ENCODE measurements at places on chromosomes 4 and X.

- no peak for DNase-seq
These were observed 57.6 kb upstream of the PPP2R3B start for GRCh38 chrX:444305-444704.

DNA sequence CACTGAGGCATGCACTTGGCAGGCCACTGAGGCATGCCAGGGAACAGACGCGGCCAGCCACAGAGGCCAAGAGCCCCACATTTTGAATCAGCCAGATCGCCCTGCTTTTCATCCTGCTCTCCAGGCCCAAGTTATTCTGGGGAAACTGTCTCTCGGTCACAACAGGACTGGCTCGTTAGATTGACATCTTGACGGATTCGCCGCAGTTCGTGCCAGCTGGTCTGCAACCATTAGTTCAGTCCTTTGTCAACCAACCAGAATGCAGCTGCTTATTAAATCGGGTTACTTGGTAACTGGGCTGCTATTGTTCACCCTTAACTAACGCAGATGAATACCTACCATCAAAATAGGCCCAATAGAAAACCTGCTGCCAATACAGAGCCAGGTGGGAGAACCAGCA, 16.7 kb downstream of the CLDN34 start:
- DNase-seq, result no peak

DNA sequence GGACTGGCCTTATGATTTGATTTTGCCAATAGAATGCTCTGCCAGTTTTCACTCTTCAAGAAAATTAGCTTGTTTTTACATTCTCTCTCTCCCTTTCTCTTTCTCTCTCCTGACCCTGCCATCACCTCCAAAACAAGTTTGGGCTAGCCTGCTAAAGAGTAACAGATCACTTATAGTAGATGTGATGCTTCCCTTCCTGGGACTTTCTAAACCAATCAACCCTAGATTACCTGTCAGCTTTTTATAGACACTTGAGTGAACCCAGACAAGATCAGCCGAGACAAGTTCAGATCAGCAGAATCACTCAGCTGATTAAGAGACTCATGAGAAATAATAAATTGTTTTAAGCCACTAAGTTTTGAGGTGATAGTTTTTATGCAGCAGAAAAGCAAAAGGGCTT, 521.2 kb downstream of the ANKRD50 start:
- no peak for DNase-seq

DNA sequence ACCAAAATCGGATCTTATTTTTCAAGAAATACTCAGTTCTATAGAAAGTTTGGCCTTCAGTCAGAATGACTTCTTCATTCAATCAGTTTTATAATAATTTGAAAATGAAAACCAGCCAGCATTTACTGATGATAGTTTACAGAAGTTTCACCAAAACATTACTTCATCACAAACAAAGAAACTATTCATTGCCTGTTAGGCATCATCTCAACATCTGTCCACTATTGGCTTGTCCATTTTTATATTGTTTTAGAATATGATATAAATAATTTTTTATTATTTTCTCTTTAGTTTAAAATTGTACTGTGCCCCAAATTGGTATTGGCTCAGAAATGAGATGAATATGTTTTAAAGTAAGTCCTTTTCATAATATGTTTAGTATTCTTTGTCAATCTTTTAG, 38.4 kb downstream of the FAT4 start:
- DNase-seq, result no peak

DNA sequence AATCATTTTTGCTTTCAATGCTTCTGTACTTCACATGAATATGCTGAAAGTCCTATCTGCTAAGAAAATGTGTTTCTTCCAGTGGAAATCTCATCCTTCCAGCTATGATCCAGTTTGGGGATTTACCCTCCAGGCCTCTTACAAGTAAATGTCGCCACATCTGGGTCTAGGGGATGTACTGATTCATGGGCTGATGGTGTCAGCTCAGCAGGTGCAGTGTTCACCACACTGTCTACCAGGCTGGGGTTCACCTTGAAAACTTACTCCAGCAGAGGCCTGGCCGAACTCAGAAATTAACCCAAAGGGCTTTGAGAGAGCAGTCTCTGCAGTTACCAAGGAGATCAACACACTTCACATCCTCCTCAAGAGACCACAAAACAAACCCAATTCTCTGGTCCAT, 154.3 kb downstream of the TSPAN5 start:
- DNase-seq, result no peak

GRCh38 chr4:107719207-107719921, 670 bp downstream of the PAPSS1 start:
- DNase-seq, result no peak

DNA sequence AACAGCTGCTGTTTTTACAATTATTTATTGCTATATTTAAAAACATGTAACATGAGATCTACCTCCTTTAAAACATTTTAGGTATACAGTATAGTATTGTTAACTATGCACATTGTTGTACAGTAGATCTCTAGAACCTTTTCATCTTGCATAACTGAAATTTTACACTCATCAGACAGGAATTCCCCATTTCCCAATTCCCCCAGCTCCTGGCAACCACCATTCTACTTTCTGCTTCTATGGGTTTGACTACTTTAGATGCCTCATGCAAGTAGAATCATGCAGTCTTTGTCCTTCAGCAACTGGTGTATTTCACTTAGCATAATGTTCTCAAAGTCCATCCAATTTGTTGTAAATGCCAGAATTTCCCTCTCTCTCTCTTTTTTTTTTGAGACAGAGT, 9.7 kb upstream of the LSM6 start:
- no peak for DNase-seq

DNA sequence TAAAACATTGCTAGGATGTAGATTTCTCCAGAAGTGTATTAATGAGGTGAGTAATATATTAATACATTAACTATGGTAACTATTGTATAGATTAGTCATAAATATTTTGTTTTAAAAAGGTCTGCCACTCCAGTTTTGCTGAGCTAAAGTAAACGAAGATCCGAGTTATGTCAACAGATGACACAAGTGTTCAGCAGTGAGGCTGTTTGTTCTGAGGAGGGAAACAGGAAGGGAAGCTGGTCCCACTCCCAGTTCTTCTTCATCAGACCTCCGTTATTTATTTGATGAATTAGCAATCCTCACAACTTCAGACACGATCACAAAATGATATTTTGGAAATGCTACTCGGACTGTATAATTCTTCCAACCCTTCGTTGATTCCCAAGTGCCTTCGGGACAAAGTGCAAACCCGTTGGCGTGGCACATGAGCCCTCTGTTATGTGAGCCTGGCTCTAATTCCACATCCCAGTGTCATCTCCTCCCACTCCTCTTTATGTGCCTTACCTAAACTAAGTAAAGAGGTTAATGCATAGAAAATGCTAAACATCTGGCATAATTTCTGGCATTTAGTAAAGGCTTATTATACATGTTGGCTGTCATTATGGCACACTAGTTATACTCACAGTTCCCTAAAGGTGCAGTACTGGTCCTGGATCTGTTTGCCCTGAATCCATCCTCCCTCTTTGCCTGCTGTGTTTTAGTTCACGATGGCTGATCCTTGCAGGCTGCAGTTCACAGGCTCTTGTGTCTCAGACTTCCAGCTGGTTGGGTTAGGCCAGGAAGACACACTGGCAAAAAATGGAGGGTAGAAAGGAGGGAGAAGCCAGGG, 190.6 kb upstream of the LNX1 start:
- no peak for DNase-seq

DNA sequence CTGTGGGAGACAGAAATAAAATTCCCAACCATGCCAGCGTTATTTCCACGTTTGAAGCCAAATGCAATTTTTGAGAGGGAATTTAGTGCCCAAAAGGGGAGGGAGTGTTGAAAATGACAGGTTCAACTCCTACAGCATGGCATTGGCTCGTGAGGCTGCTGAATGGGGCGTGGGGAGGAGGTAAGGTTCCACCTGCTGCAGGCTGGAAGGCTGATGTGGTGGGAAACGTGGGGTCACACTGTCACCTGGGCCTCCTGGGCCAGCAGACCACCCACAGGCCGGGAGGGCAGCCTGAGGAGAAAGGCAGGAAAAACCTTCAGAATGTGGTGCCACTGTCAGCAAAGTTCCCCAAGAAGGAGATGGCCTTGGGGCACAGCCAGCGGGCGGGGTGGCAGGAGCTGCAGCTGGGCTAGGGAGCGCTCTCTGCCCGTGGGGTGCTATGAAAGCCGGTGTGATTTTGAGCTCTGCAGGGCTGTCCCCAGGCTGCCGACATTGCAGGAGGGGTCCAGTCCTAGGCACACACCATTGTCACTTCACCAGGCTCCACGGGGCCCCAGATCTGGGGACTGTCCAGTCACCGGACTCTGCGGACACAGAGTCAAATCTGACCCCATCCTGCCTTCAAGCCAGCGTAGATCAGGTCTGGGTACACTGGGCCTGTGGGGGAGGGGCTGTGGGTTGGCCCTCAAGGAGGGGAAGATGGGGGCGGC, 19.6 kb downstream of the MSANTD1 start:
- no peak for DNase-seq

GRCh38 chr4:47478804-47479203, 6.3 kb upstream of the ATP10D start:
- DNase-seq, result no peak

DNA sequence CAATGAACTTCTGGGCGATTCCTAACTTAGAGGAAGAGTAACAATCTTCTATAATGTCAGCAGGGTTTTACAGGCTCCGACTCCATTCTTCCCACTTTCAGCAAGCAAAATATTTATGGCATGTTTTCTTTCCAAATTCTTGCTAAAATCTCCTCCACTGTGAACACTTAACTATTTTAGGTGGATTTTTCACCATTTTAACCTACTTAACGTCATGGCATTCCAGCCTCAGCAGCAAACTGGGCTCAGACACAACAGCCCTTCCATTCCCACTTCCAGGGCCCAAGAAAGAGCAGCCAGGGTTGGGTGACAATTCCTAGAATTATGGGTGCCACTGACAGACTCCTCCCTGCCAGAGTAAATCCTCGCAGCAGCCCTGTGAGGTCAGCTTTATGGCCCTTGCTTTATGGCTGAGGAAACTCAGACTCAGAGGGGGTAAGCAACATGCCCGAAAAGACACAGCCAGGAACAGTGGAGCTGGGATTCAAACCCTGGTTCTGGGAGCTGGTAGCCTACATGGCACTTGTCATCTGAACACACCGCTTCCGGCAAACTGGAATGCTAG, 112.8 kb upstream of the MAP3K15 start:
- DNase-seq, result no peak

GRCh38 chrX:97898798-97899197, 1015.1 kb downstream of the RPA4 start:
- DNase-seq, result no peak

GRCh38 chr4:174437749-174438148, 84.5 kb downstream of the HPGD start:
- DNase-seq, result no peak

DNA sequence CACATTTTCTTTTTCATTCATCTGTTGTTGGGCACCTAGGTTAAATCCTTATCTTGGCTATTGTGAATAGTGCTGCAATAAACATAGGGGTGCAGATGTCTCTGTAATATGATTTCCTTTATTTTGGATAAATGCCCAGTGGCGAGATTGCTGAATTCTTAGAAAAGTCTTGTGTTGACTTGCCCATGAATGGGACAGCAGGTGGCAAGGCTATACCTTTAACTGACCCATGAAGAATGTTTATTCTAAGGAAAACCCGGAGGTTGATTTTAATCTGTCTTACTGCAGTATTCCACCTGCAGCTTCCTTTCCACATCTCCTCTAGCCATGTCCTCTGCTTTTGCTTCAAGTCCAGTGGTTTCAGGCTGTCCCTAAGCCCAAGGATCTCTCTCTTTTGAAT, 220.6 kb downstream of the SNCA start:
- no peak for DNase-seq

DNA sequence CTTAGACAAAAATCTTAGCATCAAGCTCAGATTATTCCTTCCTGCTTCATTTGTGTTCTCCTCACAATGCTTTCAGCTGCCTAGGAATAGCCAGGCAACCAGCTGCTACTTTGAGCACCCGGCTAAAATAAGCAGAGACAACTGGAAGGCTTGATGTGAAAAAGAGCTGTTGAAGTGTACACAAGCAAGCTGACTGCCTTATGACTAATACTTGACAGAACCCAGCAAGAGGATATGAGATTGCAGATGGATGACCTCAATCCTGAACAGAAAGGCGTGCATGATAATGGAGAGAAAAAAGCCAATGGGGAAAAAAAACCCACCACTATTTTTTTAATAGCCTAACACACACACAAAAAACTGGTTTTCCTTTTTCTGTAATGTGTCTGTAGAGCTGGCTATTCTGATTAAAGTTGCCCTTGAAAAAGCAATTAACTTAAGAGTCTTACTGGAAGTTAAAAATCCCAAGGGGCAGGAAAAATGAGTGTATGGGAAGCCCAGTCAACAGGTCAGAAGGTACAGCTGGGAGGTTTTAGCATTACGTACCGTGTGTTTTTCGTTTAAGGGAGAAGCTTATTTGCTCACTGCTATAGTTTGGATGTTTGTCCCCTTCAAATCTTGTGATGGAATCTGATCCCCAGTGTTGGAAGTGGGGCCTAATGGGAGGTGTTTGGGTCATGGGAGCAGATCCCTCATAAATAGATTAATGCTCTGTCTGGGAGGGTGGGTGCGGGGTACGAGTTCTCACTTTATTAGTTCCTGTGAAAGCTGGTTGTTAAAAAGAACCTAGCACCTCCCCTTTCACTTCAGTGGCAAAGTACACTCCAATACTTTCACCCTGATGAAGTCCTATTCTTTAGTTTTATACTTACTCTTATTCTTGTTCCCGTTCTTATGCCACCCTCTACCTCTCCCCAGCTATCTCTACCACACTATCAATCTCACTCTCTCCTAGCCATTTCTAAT, 37.1 kb upstream of the HERC6 start:
- DNase-seq, result no peak

- DNase-seq, result no peak
These were observed 254.5 kb upstream of the ADGRL3 start for GRCh38 chr4:60945641-60946040.

DNA sequence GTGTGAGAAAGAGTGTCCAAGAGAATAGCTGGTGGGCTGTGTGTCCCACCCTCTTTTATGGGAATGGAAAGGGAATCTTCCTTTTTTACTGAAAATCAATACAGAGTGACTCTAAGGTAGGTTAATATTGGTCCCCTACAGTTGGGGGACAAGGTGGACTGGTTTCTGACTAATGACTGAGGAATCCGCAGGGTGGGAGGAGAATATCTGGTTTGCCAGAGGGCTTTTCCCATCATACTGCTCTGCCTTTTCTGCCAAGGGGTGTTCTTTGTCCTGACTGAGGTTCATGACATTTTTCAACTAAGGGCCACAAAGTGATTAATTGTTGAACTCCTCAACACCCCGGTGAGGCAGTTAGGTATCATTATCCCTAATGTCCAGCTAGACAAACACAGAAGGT, 261.6 kb downstream of the SPATA18 start:
- DNase-seq, result no peak

GRCh38 chrX:19810006-19810774, 77.2 kb downstream of the SH3KBP1 start:
- no peak for DNase-seq
